ENCODE measurements at places on chromosomes 5 and 9. TPM values are rescaled to one million over a fixed set of nuclear protein-coding genes. Genes with fewer than 3 reads are reported as not detected.

- no peaks in the 10 kb centered on the region for H3K4me1 ChIP-seq
- no peak overlapping the region for H3K27ac ChIP-seq
- no peak overlapping the region for H3K4me3 ChIP-seq
- no peaks in the 10 kb centered on the region for H3K36me3 ChIP-seq
- no peak for DNase-seq
- H3K27me3 ChIP-seq, result no peaks in the 10 kb centered on the region
Measured at GRCh38 chr5:137264041-137264440, 235.1 kb downstream of the SPOCK1 start.

GRCh38 chr5:149549461-149550267, 1.6 kb downstream of the CSNK1A1 start:
- peak; percentile 70 for DNase-seq
- peaks cover 38% of the 10 kb centered on the region for H3K4me1 ChIP-seq
- no peaks in the 10 kb centered on the region for H3K27me3 ChIP-seq
- H3K36me3 ChIP-seq, result peaks cover 10% of the 10 kb centered on the region

DNA sequence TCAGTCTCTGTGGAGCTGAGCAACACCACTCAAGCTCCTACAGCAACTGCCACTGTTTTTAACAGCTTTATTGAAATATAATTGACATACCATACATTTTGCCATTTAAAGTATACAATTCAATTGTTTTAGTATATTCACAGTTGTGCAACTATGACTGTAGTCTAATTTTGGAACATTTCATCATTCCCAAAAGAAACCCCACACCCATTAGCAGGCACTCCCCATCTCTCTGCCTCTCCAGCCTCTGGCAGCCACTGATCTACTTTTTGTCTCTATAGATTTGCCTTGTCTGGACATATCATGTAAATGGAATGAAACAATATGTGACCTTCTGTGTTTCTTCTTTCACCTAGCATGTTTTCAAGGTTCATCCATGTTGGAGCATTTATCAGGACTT, 43.5 kb downstream of the RUSC2 start:
- H3K27ac ChIP-seq, result no peak overlapping the region
- H3K27me3 ChIP-seq, result no peaks in the 10 kb centered on the region
- H3K4me3 ChIP-seq, result no peak overlapping the region
- H3K36me3 ChIP-seq, result no peaks in the 10 kb centered on the region

DNA sequence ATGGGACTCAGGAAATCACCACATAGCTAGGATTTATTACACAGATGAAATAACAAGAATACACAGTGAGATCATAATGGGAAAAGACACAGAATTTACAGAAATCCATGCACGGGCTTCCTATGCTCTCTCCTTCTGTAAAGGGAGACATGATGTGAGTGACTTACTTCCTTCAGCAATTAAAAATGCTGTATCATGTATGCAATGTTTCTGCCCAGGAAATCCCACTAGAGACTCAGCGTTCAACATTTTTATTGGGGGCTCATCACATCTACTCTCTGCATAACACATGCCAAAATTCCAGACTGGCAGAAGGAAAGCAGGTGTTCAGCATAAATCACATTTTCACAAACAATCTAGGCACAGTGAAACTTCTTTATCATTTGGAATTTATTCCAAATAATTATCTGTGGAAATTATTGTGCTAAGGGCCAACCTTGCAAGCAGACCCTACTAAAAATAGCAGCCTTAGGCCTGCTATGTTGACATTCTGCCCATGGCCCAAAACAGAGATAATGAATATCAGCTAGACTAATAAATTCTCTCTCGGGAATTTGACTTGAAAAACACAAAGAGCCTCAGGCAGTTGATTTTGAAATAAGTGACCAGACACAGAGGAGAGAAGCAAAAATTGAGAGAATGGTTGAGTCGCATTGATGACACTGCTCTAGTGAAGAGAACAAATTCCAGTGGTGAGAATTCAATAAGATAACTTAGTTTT, 31.4 kb upstream of the SELENOP start:
- H3K27ac ChIP-seq, result no peak overlapping the region
- H3K4me1 ChIP-seq, result no peaks in the 10 kb centered on the region
- no peak for DNase-seq
- no peak overlapping the region for H3K4me3 ChIP-seq
- no peaks in the 10 kb centered on the region for H3K36me3 ChIP-seq

DNA sequence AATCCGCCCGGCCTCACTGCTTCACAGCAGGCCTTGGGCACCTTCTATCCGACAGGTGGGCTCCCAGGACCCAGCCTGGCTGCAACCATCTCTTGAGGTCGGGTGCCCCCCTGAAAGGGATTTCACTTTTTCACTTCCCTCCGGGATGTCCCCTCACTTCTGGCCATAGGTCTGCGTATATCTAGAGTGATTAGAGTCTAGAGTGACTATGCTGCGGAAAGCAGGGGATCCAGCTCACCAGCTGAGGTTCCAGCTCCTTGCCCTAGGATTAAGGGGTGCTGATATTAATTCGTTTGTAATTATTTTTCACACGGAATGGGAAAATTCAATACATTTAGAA, 3.1 kb downstream of the DMRT2 start:
- H3K4me3 ChIP-seq, result peak overlapping the region; percentile 56
- H3K27me3 ChIP-seq, result peaks cover 97% of the 10 kb centered on the region
- no peak overlapping the region for H3K27ac ChIP-seq
- peaks cover 26% of the 10 kb centered on the region for H3K4me1 ChIP-seq

DNA sequence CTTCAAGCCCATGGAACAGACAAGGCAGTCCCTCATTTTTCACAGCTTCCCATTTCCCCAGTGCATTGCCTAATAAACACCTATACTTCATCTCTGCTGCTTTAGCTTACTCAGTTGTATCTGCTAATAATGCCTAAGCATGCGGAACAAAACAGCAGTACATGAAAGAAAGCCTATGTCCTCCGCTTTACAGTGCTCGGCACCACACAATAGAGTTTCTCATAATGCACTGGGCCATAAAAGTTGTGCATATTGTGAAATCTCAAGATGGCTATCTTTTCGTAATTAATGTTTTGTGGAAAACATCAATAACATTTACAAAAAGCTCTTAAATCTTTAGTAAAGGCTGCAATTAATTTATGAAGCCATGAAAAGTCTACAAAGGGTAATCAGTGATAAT, 69.3 kb downstream of the DENND1A start:
- no peak overlapping the region for H3K27ac ChIP-seq
- DNase-seq, result no peak
- H3K27me3 ChIP-seq, result peaks cover 17% of the 10 kb centered on the region
- no peak overlapping the region for H3K4me3 ChIP-seq
- H3K36me3 ChIP-seq, result no peaks in the 10 kb centered on the region
- H3K4me1 ChIP-seq, result peaks cover 48% of the 10 kb centered on the region

GRCh38 chr9:134957165-134957944, 39.6 kb upstream of the FCN1 start:
- H3K36me3 ChIP-seq, result no peaks in the 10 kb centered on the region
- H3K4me3 ChIP-seq, result no peak overlapping the region
- no peaks in the 10 kb centered on the region for H3K27me3 ChIP-seq
- no peak overlapping the region for H3K27ac ChIP-seq
- no peak for DNase-seq

DNA sequence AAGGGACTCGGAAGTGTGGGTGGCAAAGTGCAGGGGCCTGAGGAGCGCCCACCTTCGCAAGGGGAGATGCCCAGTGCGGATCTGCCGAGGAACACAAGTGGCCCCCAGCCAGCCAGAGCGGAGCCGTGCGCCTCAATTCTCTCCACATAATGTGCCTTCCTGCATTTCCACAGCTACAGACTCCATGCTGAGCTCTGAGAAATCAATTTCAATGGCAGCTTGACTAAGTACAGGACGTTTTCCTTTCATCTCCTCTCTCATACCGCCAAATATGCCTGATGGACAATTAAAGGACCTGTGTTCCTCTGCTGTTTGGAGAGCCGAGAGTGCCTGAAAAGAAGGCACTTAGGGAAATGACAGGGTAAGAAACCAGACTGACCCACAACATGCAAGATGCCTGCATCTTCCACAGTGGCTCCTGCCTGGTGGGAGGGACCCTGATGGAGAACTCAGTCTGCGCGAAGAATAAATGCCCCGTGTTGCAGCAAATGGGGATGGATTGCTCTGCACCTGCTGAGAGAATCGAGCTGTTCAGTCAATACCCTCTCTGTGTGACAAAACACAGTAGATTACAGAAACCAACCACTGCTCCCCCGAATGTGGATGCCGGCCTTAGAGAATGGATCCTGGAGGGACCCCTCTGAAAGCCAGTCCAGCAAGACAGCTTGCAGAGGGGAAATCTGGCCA, 38.6 kb upstream of the OLFM1 start:
- no peaks in the 10 kb centered on the region for H3K36me3 ChIP-seq
- no peaks in the 10 kb centered on the region for H3K4me1 ChIP-seq
- no peak for DNase-seq
- H3K27me3 ChIP-seq, result no peaks in the 10 kb centered on the region

GRCh38 chr5:171592736-171593135, 173.3 kb downstream of the FGF18 start:
- H3K27me3 ChIP-seq, result no peaks in the 10 kb centered on the region
- no peak overlapping the region for H3K4me3 ChIP-seq
- no peak for DNase-seq
- H3K4me1 ChIP-seq, result no peaks in the 10 kb centered on the region
- H3K36me3 ChIP-seq, result no peaks in the 10 kb centered on the region

DNA sequence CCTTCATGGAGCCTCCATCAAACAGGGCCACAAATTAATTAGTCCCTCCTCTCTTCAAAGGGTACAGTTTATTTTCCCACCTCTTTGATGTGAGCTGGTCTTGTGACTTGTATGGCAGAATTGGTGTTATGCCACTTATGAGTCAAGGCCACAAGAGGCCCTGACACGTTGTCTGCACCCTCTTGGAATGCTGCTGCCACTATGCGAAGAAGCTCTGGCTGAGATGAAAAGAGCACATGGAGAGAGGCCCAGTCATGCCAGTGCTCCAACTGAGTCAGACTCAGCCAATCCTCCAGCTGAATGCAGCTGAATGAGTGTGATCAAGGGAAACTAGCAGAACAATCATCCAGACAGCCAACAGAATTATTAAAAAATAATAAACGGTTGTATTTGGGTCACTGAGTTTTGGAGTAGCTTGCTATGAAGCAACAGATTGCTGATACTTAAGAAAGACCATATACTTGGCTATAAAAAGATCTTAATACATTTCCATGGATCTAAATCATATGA, 128.3 kb downstream of the MARCHF11 start:
- H3K27me3 ChIP-seq, result no peaks in the 10 kb centered on the region
- H3K36me3 ChIP-seq, result no peaks in the 10 kb centered on the region
- H3K4me3 ChIP-seq, result no peak overlapping the region

GRCh38 chr5:6338871-6339270, 39.5 kb downstream of the MED10 start:
- H3K27ac ChIP-seq, result no peak overlapping the region
- no peak overlapping the region for H3K4me3 ChIP-seq
- H3K27me3 ChIP-seq, result no peaks in the 10 kb centered on the region
- no peak for DNase-seq

GRCh38 chr5:41683181-41683580, 172.8 kb upstream of the PLCXD3 start:
- peak; percentile 7 for DNase-seq
- H3K4me1 ChIP-seq, result peaks cover 6% of the 10 kb centered on the region
- no peak overlapping the region for H3K27ac ChIP-seq
- H3K36me3 ChIP-seq, result no peaks in the 10 kb centered on the region
- H3K4me3 ChIP-seq, result no peak overlapping the region

GRCh38 chr9:13744261-13744901, 464.9 kb upstream of the MPDZ start:
- no peaks in the 10 kb centered on the region for H3K36me3 ChIP-seq
- no peak overlapping the region for H3K4me3 ChIP-seq
- no peak for DNase-seq
- H3K27me3 ChIP-seq, result no peaks in the 10 kb centered on the region

- no peak overlapping the region for H3K4me3 ChIP-seq
- H3K27ac ChIP-seq, result no peak overlapping the region
- no peak for DNase-seq
- H3K4me1 ChIP-seq, result no peaks in the 10 kb centered on the region
- no peaks in the 10 kb centered on the region for H3K36me3 ChIP-seq
- no peaks in the 10 kb centered on the region for H3K27me3 ChIP-seq
Measured at GRCh38 chr5:111704452-111705085, 52.4 kb downstream of the NREP start.

- no peaks in the 10 kb centered on the region for H3K4me1 ChIP-seq
- H3K4me3 ChIP-seq, result no peak overlapping the region
- no peak for DNase-seq
- no peak overlapping the region for H3K27ac ChIP-seq
Measured at GRCh38 chr5:160556846-160557245, 135.2 kb downstream of the PTTG1 start.

The CD180 gene
- total RNA-seq, result not detected

The C5orf63 gene
- 6.8 TPM for total RNA-seq

All from GM23338 (cell line).